Smooth muscle cell of bladder (primary cell): ENCODE measurements at places on chromosomes 5 and 9. TPM values are rescaled to one million over a fixed set of nuclear protein-coding genes. Genes with fewer than 3 reads are reported as not detected.

The ANKRD34B gene
- under 0.01 TPM in 1 of 2 replicates, not detected in the other for total RNA-seq

The SH3RF2 gene
- under 0.01 and 0.28 TPM in 2 replicates for total RNA-seq

The OR1J2 gene
- total RNA-seq = 0.14 TPM in 1 of 2 replicates, not detected in the other

The TAF11L8 gene
- not detected in 2 replicates for total RNA-seq

The FTMT gene
- not detected in 2 replicates for total RNA-seq

The SLC36A2 gene
- not detected in 2 replicates for total RNA-seq

The NUTM2F gene
- not detected in 2 replicates for total RNA-seq
